ENCODE measurements at places on chromosomes 6 and 20.

GRCh38 chr6:46305833-46306232 is 135.1 kb upstream of the ENPP5 start:
- DNase-seq, result no peak

DNA sequence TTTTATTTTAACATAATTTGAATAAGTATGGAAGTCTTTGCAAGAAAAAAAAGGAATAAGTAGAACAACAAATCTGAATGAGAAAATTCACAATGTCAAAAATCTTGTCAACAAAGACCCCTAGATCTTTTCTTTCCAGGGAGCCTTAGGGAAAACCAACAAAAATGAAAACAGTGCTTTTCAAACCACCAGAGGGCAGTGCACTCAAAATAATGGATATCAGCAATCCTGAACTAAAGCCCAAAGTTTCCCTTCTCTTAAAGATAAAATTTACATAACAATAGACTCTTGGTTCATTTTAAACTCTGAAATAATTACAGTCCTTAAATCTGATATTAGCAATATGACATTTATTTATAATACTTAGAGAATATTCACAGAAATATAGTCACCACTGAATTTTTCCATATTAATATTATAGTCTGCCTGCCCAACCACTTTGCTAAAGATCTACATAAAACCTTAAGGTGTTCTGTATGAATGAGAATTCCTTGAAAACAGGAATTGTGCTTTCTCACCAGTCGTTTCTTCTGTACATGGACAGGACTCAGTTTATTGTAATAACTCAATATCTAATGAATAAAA is 105.3 kb upstream of the BMP5 start:
- DNase-seq, result peak; percentile 54

- no peak for DNase-seq
Observed at GRCh38 chr6:74579794-74580193, 626.1 kb downstream of the COL12A1 start.

DNA sequence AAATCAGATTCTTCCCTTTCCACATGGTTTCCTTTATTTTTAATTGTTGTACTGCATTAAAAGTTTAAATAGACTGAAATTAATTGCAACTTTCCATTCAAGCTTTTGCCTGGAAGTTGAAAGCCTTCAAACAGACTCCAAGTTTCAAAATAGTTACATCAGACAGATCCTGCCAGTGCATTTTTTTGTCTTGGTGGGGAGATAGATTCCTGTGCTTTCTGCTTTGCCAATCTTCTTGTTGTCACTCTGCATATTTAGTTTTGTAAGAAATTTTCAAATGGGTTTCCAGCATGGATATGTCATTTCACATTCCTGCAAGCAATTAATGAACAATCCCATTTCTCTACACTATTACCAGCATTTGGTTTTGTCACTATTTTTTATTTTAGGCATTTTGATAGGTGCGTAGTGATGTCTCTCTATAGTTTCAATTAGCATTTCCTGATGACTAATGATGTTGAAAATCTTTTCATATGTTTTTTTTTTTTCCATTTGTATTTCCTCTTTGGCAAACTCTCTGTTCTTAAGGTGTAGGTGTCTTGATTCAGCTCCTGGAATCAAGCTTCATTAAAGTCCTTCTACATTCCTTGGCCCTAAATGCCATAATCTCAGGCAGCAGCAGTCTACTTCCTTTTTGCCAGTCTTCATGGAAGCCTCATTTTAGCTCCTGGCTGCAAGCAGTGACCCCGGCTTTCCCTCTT is 40.5 kb downstream of the SCP2D1 start:
- peak; percentile 8 for DNase-seq

- no peak for DNase-seq
Observed at GRCh38 chr6:36312854-36313648, 23.6 kb downstream of the BNIP5 start.

DNA sequence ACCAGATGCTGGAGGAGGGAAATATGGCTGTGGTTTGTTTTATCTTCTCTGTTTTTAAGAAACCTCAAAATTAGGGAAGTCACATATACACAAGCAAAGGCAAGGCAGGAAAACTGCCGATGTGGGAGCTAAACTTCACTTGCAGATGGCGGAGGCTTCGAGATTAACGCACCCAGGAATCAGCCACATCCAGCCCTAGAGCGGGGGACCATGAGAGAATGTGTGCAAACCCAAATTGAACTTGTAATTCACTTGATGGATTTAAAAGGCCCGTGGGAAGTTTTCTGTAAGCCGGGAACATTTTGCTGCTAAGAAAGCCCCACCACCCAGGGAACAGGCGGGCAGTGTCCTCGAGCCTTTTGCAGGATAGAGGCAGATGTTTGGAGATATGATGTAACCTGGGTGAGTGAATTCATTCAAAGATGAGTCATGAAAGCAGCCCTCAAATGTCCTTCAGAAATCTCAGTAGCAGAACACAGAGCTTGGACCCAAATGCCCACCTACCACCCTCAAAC is 39.9 kb downstream of the PREX1 start:
- peak; percentile 86 for DNase-seq

- peak; percentile 26 for DNase-seq
Observed at GRCh38 chr6:17866876-17867444, 120.5 kb downstream of the KIF13A start.

- DNase-seq, result no peak
Observed at GRCh38 chr6:53246924-53247323, 98.3 kb upstream of the GCM1 start.

GRCh38 chr6:35312807-35313206 is 15.2 kb downstream of the DEF6 start:
- DNase-seq, result no peak

- no peak for DNase-seq
Observed at GRCh38 chr20:37681384-37682112, 12.3 kb upstream of the CTNNBL1 start.

DNA sequence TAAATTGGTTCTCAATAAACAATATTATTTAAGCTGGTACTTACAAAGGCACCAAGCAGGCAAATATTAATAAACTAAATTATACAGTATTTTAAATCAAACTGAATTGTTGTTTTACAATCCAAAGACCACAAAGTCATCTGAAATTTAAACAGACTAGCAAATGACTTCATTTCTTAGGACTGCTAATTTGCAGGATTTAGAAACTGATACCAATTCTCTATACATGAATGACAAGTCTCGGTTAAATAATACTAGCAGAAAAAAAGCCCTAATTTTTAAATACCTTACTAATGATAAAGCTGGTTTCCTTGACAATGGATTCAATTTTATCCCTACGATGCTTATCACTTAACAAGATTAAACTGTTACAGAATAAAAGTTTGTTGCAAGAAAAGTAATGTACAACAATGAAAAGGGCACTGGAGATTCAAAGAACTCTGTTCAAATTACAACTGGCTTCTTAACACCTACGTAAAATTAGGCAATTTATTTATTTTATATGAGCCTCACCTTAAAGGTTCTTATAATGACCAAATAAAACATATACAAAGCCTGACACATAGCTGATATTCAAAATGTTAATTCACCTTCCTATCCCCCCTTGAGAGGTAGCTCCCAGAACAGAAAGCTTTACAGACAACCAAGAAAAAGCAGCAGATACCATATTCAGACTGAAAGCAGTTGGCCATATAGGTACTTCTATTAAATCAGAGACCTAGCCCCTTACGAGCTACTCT is 33.1 kb downstream of the HBS1L start:
- no peak for DNase-seq

- DNase-seq, result no peak
Observed at GRCh38 chr6:157997893-157998608, 16.4 kb downstream of the SYNJ2 start.

- no peak for DNase-seq
Observed at GRCh38 chr6:150273457-150274309, 95.1 kb upstream of the IYD start.

GRCh38 chr6:134400941-134401340 is 83.0 kb upstream of the SGK1 start:
- DNase-seq, result no peak

GRCh38 chr6:169487579-169488436 is 214.0 kb downstream of the WDR27 start:
- peak; percentile 26 for DNase-seq

DNA sequence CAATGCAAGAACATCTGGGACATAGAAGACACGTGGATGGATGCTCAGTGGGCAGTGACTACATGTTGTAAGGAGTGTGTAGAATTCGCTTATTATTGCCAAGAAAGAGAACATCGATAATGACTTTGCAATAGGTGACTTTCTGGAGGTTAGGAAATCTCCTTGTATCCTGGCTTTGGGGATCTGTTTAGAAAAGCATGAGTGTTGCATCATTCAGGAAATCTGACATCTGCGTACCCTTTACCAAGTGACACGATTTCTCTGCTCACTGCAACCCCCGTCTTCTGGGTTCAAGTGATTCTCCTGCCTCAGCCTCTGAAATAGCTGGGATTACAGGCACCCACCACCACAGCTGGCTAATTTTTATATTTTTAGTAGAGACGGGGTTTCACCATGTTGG is 23.2 kb downstream of the RIN2 start:
- DNase-seq, result no peak

DNA sequence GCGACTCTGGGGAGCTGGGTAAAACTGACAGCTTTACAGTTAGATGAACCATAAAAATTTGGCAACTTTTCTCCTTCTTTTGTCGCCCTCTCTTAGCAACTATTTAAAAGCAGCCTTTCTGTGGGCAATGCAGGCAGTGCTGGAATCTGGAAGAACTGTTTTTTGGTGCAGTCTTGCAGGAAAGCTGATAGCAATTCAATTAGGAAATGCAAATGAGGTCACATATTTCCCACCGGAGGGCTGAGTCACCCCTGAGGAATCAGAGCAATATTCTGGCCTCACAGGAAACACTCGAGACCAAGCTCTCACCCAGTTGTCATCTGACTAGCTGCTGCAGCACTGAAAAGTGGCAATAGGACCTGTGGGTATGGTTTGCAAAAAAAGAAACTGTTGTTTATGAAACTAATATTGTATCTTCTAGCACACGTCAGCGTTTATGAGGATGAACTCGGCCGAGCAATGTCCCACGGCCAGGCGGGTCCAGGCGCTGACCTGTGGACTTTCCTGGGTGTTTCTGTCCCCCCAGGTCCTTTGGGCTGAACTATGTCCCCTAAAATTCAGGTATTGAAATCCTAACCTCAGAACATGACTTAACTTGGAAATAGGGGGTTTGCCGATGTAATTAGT is 312.3 kb downstream of the TAF4 start:
- peak; percentile 75 for DNase-seq

DNA sequence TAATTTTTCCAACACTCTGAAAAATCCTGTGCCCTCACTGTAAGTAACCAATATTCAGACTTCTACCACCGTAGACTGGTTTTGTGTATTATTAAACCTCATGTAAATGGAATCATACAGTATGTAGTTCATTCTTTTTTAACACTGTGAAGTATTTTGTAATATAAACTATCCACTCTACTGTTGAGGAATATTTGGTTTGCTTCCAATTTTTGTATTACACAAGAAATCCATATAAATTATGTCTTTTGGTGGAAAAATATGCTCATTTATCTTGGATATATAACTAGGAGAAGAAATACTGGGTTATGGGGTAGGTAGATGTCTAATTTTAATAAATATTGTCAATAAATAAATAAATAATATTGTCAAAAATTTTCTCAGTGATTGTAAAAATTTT is 116.8 kb downstream of the CHD6 start:
- no peak for DNase-seq

GRCh38 chr20:53840532-53840931 is 229.9 kb downstream of the BCAS1 start:
- peak; percentile 67 for DNase-seq

DNA sequence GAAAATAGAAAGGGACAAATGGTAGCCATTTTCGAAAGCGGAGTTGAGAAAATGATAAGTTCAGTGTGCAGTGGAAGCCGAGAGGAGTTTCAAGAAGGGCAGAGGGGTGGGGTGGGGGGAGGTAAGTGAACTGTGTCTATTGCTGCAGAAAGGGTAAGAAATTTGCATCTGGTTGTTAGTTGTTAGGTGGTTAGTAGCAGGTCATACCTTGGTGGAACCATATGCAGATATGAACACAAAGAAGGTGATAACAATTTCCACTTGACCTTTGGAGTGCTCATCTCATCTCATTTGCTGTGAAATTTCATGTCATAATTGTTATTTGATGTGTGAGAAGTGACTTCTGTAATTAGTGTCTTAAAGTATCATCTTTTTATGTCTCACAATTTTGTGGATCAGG is 288.2 kb downstream of the QKI start:
- no peak for DNase-seq

- DNase-seq, result no peak
Observed at GRCh38 chr20:21510414-21511384, 3.2 kb downstream of the NKX2-2 start.

DNA sequence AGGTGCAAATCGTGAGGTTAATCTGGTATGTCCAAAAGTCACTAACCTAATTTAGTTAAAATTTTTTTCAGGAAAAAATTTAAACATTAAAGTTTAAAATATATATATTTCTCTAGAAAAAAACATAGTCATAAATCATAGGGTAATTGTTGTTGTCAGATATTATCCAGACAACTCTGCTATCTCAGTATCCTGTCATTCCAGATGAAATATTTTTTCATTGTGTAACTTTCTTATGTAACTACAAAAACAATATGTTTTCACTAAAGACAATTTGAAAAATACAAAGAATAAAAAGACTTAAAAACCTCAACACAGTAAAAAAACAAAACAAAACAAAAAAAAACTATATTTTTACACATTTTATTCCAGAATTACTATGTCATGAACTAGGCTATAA is 57.6 kb downstream of the TENT5A start:
- no peak for DNase-seq

- no peak for DNase-seq
Observed at GRCh38 chr20:35767683-35768481, 3.9 kb upstream of the PHF20 start.

- DNase-seq, result peak; percentile 99
Observed at GRCh38 chr6:33840048-33840926, 36.5 kb upstream of the MLN start.

DNA sequence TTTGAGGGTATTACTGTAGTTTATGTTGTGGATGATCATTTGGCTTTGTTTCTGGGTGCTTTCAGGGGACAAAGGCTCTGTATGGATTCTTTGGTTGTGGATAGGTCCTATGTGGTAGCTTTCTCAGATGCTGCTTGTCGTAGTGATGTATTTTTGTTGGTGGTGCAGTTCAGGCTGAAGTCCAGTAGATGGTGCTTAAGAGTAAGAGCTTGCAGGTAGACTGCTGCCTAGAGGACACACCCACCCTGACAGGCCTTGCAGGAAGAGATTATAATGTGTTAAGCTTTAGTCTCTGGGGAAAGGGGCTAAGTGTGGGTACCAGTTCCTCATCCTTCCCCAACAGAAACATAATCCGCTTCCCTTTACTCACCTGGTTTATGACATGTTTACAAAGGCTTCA is 62.6 kb upstream of the ADGRB3 start:
- DNase-seq, result peak; percentile 13

DNA sequence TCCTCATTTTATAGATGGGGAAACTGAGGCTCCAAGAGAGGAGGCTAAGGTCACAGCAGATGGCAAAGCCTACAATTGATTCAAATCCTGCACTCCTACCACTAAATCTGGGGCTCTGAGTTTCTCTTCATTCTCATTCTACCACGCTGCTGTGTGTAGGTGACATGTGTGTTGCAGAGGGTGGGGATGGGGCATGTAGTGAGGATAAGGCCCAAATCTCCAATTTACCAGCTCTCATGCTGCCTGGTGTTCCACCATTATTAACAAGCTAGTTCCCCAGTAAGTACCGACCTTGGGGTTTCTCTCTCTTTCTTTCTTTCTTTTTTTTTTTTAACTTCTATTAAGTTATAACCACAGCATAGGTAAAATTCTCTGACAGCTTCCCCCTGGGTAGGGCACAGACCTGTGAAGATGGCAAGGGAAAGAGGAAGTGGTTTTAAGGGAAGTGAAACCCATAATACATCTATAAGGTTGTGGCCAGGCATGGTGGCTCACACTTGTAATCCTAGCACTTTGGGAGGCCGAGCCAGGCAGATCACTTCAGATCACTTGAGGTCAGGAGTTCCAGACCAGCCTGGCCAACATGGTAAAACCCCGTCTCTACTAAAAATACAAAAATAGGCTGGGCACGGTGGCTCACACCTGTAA is 13.0 kb upstream of the MATN4 start:
- no peak for DNase-seq

Measured in fibroblast of skin of back (primary cell).